ENCODE measurements at places on chromosomes 6 and 20.
A peak's percentile ranks its signal among the peaks of the same experiment; 100 is the strongest.

- no peak for DNase-seq
Measured at GRCh38 chr20:13284830-13285229, 63.8 kb downstream of the ISM1 start.

DNA sequence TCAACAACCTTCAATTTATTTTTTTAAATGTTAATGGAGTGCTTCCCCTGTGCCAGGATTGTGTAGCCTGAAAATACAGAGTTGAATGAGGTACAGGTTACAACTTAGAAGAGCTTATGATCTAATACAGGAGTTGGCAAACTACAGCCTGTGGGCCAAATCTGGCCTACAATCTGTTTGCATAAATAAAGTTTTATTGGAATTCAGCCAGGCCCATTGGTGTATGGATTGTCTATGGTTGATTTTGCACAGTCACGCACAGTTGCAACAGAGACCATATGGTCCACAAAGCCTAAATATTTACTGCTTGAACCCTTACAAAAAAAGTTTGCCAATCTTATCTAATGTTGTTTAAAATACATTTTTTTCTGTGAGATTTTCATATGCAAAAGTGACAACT is 177.3 kb upstream of the CCN2 start:
- DNase-seq: no peak

DNA sequence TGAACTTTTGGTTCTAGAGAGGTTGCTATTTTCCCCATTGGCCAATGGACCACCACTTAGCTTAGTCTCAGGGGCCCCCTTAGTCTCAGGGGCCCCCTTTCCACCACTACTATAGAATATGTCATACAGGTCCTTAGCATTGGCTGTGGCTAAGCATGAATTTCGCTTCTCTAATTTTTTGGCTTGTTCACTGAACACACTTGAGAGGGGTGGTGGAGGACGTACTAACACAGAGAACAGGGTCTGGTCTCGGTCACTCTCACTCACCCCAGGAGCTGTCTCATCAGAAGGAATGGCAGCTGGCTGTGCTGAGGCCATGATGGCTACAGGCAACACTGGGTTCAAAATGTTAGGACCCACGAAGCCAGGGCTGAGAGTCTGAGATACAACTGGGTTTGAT is 30.3 kb downstream of the ZNF318 start:
- DNase-seq: no peak

- DNase-seq: no peak
Measured at GRCh38 chr6:1395506-1395905, 6.1 kb downstream of the FOXF2 start.

DNA sequence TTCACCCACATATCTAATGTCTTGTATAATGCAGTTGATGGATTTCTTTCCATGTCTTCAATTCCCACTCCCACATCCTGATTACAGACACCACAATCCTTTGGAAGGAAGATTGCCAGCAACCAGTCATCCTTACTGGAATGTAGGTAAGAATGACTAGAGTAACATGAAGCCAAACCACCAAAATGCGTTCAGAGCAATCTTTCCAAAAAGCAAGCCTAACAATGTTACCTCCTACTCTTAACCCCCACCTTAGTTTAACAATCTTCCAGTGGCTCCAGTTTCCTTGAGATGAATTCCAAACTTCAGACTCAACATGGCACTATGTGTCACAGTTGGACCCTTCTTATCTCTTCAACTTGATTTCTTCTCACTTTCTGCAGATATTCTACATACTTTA is 685.6 kb downstream of the DOK5 start:
- no peak for DNase-seq

DNA sequence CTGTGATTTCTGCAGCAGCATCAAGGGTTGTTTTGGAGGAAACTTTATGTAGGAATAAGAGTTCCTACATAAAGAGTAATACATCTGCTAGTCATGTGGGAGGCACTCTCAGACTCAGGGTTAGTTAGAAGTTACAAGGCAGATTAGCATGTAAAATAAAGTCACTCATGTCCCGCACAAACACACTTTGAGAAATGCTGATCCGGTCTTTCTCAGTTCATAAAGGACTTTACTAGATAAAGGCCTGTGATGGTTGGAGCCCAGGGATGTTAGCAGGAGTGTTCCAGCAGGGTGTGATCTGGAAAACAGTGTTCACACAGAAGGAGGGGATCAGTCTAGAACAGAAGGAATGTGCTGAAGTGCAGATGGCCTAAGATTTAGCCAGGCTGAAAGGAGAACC is 33.1 kb upstream of the NOP56 start:
- no peak for DNase-seq

- peak; percentile 51 for DNase-seq
Measured at GRCh38 chr20:12925210-12925755, 83.5 kb upstream of the SPTLC3 start.

GRCh38 chr6:144250276-144250675 is 34.9 kb upstream of the UTRN start:
- no peak for DNase-seq

DNA sequence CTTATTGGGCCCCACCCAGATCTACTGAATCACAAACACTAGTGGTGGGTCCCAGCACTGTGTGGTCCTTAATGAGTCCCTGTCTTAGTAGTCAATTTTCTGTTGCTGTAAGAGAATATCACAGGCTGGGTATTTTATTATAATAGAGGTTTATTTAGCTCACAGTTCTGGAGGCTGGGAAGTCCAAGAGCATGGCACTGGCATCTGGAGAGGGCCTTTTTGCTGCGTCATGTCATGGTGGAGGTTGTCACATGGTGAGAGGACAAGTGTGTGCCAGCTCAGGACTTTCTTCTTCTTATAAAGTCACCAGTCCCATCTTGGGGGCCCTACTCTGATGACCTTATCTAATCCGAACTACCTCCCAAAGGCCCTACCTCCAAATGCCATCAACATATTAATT is 105.0 kb downstream of the PPP1R14C start:
- DNase-seq: no peak

DNA sequence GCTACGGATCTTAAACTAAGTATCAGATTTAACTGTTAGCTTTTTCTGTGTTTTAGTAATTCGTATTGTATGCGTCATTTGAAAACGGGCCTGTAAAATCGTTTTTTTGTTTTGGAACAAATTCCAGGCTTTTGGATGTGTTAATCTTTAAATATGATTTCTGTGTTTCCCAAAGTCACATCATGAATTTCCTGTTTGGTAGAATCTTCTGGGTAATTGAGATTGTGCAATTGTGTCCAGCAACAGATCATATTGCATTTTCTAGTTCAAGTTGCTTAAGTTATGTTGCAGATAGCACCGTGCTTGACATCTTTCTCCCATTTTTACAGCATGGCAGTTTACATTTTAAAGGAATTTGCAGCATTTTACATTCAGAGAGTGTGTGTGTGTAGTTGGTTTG is 1.9 kb downstream of the MAPK14 start:
- DNase-seq: no peak

- DNase-seq: no peak
Measured at GRCh38 chr6:157152556-157152955, 170.8 kb downstream of the TMEM242 start.

- peak; percentile 38 for DNase-seq
Measured at GRCh38 chr20:32203356-32204204, 4.0 kb downstream of the PLAGL2 start.

DNA sequence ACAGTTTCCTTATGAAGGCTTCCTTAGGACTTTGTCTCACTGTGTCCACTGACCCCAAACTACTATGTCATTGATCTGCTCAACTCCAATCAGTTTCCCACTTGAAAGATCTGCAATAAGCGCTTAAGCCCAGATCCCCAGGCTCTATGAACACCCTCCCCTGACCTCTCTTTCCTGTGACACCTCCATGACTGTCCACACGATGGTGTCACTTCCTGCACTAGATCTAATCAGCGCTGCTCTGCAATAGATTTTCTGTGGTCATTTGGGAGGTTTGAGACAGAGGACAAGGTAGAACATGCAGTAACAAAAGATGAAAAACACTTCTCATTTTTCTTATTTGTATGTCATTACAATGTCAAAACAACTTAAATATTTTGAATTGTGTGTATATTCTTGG is 304.6 kb upstream of the AGPAT4 start:
- no peak for DNase-seq

DNA sequence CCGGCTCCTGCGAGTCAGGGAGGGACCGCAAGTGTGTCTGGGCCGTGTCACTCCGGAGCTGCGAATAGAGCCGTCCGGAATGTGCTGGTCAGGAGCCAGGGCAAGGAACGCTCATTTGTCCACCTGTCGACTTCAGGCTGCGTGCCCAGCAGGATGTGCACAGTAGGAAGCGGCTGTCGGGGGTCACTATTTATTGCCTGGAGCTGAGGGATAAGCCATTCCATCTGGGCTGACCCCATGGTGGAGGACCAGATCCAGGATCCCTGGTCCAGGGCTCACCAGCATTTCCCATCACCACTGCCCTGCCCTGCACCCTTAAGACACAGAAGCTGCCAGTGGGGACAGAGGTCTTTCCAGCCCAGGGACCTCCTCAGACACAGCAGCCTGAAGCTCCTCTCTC is 14.7 kb downstream of the NTSR1 start:
- DNase-seq: no peak

DNA sequence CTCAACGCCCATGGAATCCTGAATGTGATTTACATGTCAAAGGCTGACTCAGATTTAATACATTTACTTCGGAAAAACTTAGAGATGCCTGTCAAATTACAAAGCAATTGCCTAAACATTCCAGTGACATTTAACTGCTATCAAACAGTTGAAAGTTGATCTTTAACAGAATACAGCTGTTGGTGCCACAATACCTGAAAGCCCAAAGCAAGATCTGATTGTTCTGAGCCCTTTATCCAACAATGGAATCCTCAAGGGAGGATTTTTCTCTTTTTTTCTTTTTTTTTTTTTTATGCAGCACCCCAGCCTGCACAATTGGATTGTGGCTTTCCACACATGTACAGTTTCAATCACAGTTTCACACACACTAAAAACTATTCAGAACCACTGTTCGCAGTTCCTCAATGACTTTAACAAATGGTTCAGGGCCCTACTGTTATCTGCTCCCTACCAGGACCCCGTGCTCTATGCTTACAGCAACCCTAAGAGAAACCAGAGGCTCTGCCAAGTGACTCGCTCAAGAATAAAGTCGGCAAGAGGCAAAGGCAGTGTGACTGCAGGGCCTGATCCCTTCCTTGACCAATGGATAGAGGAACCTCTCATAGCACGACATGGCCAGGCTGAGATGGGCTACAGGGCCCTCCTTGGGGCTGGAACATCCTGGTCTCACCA is 33.3 kb downstream of the EPB41L2 start:
- DNase-seq: no peak

- DNase-seq: no peak
Measured at GRCh38 chr6:376827-377640, 14.5 kb upstream of the IRF4 start.
